ENCODE measurements at places on chromosomes 5 and 9. TPM values are rescaled to one million over a fixed set of nuclear protein-coding genes. Genes with fewer than 3 reads are reported as not detected.

Gene MEGF10
- 0.14 TPM for total RNA-seq

Gene IFNA2
- not detected for total RNA-seq

Gene UBE2R2
- 36.4 TPM for total RNA-seq

Gene FRRS1L
- total RNA-seq = under 0.01 TPM

Gene MINAR2
- total RNA-seq = not detected

Gene CAMK4
- 2.6 TPM for total RNA-seq

Gene NXNL2
- not detected for total RNA-seq

Gene SLC35A4
- 34.2 TPM for total RNA-seq

Gene SV2C
- not detected for total RNA-seq

Gene NUTM2G
- total RNA-seq = not detected
